Colonic mucosa (tissue), 4 donors: ENCODE measurements at places on chromosomes 6 and 20. TPM values are rescaled to one million over a fixed set of nuclear protein-coding genes. Genes with fewer than 3 reads are reported as not detected.

DNA sequence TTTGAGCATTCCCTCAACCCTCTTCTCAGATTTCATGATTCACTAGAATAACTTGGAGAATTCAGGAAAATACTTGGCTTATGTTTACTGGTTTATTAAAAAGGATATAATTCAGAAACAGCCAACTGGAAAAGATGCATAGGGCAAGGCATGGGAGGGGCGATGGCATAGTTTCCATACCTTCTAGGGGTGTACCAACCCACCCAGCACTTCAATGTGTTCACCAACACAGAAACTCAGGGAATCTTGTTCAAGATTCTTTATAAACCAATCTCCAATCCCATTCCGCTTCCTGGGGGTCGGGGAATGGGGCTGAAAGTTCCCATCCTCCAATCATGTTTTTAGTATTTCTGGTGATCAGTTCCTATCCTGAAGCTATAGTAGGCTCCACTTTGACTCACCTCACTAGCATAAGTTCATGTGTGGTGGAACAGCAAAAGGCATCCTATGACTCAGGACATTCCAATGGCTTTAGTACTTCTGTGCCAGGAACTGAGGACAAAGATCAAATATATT lies 164.4 kb downstream of the SIM1 start:
- no peak for DNase-seq

DNA sequence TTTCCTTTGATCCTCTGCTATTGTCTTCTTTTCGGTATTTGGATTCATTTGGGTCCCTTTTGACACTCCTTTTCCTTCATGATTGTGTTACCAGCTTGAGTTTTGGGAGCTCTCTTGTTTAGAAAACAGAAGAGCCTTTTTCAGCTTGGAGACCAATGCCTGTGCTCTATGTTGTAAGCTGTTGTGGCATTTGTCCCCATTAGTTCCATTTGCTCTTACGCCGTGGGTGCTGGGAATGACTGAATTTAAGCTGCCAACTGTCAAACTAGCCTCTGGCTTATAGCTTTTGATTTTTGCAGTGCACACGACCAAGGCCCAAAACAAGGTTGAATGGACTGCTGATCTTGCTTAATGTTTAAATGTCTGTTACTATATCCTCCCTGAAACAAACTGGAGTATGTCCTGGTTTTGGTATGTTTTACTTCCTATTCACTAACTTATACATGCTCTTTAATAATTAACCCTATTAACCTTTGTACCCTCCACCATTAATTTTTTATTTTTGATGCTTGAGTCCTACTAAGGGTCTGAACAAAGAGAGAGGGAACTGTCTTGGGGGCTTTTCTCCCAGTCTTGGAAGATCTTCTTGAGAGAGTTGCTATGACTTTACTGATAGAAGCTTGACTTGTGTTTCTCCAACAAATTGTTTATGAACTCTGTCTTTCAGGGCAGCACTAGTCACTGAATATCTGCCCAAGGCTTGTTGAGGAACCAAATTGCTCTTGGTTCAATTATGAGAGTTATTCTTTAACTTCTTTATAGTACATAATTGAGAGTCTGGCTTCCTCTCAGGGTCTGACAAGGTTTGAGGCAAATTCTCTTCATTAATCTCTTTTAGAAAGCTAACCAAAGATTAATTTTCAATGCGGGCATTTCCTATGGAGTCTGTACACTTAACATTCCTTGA lies 100.3 kb upstream of the SIRPG start:
- DNase-seq, result no peak

DNA sequence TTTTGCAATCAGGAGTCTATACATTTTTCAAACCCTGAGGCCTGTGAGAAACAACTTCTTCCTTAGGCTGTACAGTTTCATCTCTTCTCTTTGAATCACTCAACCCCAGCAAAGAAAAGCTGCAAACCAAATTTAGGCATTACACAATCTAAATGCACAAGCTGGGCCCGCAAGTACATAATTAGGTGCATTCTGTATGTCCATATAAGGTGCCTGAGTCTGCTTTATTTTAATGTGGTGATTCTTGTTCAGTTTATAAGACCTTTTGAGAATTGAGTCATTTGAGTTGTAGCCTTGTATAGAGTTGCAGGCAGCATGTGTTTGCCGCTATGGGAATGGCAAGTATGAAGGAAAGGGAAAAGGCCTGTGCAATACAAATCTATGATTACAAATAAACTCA lies 709.6 kb upstream of the MARCKS start:
- no peak for DNase-seq

The DBNDD2 gene
- 131 TPM for total RNA-seq

DNA sequence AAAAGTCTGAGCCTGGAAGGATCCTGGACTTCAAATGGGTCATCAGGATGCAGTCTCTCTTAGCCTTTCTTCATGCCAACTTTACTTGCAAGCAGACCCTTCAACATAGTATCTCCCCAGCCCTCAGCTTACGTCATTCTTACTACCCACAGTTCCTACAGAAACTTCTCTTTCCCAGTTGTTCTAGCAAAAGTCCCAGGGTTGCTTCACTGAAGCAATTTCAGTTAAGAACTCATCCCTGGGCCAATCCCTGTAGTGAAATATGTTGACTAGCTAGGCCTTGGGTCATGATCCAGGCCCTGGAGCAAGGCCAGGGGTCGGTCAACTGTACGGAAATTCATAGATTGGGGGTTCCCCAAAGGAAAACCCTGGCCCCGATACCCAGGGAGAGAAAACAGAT lies 8.6 kb upstream of the FAM83D start:
- no peak for DNase-seq

DNA sequence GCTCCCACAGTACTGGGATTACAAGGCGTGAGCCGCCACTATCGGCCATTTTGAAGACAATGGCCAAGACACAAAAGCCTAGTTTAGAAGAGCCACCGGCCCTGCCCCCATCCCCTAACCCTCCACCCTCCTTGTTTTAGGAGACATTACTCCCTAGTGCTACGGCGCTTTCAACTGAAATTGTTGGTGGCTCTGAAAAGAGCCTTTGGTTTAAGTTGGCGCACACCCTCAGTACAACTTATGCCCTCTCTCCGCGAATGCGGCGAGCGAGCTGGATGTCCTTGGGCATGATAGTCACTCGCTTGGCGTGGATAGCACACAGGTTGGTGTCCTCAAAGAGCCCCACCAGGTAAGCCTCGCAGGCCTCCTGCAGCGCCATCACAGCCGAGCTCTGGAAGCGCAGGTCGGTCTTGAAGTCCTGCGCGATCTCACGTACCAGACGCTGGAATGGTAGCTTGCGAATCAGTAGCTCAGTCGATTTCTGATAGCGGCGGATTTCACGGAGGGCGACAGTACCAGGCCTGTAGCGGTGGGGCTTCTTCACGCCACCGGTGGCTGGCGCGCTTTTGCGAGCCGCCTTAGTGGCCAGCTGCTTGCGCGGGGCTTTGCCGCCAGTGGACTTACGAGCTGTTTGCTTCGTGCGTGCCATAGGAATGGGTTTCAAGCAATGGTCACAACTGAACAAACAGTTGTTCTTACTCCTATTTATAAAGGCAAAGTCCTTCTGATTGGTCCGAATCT lies 114.9 kb upstream of the BTN3A2 start:
- peak; percentile 78 for DNase-seq

- DNase-seq, result no peak
Measured at GRCh38 chr6:36907781-36908180, 22.0 kb downstream of the C6orf89 start.

DNA sequence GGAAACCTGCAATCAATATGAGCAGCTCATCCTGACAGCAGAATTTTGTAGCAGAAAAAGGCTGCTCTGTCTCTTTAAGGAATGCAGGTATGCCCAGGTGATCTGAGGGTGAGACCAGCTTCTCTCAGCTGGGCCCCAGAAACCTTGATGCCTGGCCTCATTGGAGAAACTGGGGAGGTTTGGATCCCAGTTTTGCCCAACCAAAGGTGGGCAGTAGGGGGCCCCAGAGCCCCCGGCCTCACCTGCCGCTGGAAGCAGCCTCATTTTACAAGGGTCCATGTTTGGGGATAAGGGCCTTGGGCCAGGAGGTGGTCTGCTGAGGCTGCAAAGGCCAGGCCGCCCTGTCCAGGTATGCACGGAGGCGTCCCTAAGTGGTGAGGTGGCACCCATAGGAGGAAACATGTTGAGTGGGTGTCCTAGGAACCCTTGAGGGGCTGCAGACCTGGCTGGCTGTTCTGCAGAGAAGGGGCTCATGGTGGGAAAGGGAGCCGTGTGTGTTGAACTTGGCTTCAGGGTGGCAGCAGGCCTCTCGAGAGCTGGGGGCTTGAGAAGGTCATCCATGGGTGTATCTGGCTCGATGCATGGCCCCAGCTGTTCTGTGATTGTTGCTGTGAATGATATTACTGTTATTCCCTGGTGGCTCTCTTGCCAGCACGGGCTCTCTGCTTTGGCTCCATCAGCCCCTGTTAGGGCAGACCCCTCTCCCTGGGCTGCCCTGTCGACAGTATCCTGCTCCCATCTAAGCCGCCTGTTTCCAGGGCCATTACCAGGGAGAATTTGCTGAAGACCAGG lies 208.4 kb downstream of the CDH4 start:
- DNase-seq, result no peak

DNA sequence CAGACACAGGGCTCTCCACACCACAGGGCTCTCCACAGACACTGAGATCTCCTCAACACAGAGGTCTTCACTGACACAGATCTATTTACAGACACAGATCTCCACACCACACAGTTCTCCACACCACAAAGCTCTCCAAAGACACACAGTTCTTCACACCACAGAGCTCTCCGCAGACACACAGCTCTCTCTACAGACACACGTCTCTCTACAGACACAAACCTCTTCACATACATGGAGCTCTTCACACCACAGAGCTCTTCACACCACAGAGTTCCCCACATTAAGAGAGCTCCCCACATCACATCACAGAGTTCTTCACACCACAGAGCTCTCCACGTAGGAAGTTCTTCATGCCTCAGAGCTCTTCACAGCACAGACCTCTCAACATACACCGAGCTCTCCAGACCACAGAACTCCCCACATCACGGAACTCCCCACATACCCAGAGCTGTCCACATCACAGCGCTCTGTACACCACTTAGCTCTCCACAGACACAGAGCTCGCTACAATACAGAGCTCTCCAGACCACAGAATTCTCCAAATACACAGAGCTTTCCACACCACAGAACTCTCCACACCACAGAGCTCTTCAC lies 53.9 kb downstream of the ERMARD start:
- DNase-seq, result peak; percentile 3

DNA sequence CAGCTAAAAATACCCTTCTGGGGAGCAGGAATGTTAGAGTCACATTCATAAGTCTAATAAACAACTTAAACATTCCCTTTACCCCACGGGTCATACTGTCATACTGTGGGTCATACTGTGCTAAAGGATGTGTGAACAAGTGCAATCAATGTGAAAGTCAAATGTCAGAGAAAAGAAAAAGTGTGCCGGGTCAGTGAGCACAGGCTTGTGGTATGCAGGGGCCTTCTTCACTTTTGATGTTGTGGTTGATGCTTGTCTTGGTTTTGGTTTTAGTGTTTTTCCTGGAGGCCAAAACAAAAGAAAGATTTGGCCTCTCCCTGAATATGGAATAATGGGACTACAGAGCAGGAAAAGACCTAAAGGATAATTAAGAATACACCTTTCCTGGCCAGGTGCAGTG lies 267.9 kb upstream of the PLN start:
- no peak for DNase-seq

GRCh38 chr6:104682722-104683643 lies 176.7 kb downstream of the HACE1 start:
- peak; percentile 45 for DNase-seq

The OPRM1 gene
- total RNA-seq, result not detected

DNA sequence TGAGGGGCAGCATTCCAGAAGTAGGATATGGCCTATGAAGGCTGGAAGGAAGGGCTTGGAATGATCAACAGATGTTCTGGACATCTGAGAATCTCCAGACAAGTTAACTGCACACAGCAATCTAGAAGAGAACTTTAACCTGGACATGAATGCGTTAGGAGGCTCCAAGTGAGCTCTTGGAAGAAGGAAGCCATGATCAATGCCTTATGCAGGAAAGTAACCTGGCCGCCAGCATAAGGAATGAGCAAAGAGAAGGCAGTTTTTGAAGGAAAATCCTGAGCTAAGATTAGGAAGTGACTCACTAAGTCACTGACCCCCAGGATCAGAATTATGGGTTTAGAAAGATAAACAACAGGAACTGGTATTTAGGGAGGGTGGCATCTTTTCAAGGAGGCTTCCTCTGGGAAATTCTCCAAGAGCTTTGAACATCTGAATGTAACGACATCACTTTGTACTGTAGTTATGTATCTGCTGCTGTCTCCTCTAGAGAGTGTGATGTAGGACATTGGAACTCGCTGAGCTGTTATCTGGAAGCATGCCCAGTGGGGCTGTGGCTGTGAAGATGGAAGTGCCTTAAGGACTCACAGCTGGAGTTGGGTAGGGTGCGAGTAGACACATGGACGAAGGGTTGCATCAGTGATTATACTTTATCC lies 236.8 kb downstream of the PACRG start:
- DNase-seq, result peak; percentile 39

DNA sequence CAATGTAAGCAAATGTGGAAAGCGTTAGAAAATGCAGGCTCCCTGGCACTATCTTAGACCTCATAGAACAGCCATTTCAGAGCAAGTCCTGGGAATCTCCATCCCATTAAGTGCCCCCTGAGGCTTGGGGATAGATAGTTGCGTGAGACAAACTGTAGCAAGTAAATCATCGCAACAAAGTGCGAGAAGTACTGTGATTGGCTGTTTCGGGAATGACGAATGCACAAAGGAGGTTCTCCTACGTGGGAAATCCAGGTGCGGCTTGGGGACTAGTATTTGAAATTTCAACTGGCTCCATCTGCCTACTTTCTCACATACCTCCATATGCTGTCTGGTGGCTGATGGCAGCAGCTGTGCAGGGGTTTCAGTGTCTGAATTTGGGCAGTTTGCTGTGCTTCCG lies 84.5 kb downstream of the PLEKHG1 start:
- DNase-seq, result no peak

The KCNQ5 gene
- total RNA-seq, result 0.22 TPM

- no peak for DNase-seq
Measured at GRCh38 chr6:157631412-157631811, 191.6 kb upstream of the SNX9 start.

GRCh38 chr20:59223182-59223601 lies 59.6 kb downstream of the ZNF831 start:
- DNase-seq, result no peak

- no peak for DNase-seq
Measured at GRCh38 chr20:11852189-11852588, 65.5 kb upstream of the BTBD3 start.

The PAK5 gene
- total RNA-seq, result not detected

DNA sequence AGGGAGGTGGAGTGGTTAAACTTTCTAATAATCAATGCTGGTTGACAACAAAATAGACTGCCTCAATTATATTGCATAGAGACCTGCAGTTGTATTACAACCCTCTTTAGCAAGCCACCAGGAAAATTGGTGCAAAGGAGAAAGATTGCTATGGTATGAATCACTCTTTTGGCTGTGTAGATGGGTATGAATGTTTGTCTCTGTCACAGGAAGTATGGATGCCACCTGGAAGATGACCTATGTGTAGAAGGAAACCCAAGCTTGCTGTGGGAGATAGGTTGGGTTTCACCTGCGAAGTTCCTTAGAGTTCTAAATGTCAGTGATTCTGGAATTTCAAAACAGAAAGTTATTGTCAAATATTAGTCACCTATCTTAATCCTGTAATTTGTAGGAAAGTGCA lies 134.6 kb downstream of the SOBP start:
- no peak for DNase-seq
